ENCODE measurements at places on chromosomes 16 and 17.

GRCh38 chr17:32279891-32280716 is 14.5 kb downstream of the RHBDL3 start:
- no peak overlapping the region for H3K27ac ChIP-seq
- H3K4me1 ChIP-seq = peaks cover 5% of the 10 kb centered on the region
- no peaks in the 10 kb centered on the region for H3K36me3 ChIP-seq
- H3K4me3 ChIP-seq = no peak overlapping the region
- DNase-seq = no peak

DNA sequence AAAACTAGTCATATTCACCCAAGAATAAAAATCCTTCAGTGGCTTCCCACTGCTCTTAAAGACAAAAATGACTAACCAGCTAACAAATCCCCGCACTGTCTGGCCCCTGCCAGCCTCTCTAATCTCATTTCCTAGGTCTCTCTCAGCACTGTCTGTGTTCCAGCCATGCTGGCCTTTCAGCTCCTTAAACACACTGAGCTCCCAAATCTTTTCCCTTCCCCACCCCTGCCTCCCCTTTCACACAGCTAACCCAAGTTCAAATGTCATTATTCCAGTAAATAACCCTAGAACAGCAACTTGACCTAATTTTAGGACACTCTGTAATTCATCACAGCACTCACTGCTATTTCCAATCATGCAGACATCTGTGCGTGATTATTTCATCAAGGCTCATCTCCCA is 7.8 kb downstream of the SHCBP1 start:
- H3K36me3 ChIP-seq = no peaks in the 10 kb centered on the region
- H3K4me1 ChIP-seq = no peaks in the 10 kb centered on the region
- no peak overlapping the region for H3K27ac ChIP-seq
- DNase-seq = no peak
- H3K4me3 ChIP-seq = no peak overlapping the region

- no peaks in the 10 kb centered on the region for H3K36me3 ChIP-seq
- no peaks in the 10 kb centered on the region for H3K27me3 ChIP-seq
- H3K4me1 ChIP-seq = no peaks in the 10 kb centered on the region
- H3K27ac ChIP-seq = no peak overlapping the region
Observed at GRCh38 chr17:70787721-70788300, 618.5 kb downstream of the KCNJ2 start.

DNA sequence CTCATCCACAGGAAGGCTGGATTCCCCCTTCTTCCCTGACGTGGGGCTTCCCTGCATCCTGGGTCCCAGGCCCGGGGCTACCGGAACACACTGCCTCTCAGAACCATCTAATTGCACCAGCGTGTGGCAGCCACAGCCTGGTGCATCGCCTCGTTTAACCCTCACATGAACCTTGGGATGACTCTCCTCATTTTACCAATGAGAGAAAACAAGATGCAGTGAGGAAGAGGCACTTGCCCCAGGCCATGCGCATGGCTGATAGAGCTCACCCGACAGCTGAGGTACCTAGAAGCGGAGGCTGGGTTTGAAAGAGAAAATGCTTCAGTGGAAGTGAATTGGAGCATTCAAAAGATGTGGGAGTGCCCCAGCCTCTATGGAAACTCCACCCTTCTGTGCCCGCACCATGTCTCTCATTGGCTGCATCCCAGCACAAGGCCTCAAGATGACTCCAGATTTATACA is 162.3 kb downstream of the KATNIP start:
- no peak overlapping the region for H3K4me3 ChIP-seq
- no peak for DNase-seq
- H3K27ac ChIP-seq = no peak overlapping the region
- H3K4me1 ChIP-seq = no peaks in the 10 kb centered on the region
- H3K27me3 ChIP-seq = no peaks in the 10 kb centered on the region

Data from tibial artery (tissue), 4 donors.